ENCODE measurements at places on chromosomes 5 and 9.

- DNase-seq: no peak
These were observed 245.4 kb downstream of the PBX3 start for GRCh38 chr9:125992557-125992956.

GRCh38 chr9:2655411-2655901 is 33.9 kb downstream of the VLDLR start:
- no peak for DNase-seq

DNA sequence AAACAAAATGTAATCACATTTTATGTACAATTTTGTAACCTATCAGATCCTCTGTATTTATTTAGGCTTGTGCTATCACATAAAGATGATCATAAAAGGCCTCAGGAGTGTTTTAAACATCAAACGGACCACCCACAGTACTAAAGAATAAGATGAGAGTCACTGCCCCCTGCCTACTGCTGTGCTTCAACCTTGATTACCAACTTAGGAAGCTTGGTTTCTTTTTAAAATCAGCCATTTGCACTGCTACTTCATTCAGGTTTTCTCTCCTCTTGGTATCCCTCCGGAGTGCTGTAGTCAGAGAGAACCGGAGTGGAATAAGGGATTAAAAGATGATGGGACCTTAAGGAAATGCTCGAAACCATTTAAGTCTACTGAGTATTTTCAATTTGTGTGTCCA is 6.9 kb downstream of the C7 start:
- DNase-seq: no peak

DNA sequence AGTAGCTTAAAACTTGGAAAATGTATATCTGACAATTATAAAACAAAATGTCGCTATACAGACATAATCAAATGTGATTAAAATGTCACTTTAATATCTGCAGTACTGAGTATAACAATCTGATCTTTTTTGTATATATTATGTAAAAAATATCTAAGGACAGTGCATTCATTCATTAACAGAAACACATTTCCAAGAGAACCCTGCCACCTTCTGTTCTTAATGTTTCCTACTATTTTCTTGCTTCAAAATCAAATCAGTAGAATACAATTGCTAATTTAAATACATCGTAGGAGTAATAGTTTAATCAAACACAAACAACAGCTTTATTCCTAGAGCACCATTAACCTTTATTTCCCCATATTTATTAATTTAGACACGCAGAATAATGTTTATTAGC is 142.6 kb upstream of the ST8SIA4 start:
- no peak for DNase-seq

DNA sequence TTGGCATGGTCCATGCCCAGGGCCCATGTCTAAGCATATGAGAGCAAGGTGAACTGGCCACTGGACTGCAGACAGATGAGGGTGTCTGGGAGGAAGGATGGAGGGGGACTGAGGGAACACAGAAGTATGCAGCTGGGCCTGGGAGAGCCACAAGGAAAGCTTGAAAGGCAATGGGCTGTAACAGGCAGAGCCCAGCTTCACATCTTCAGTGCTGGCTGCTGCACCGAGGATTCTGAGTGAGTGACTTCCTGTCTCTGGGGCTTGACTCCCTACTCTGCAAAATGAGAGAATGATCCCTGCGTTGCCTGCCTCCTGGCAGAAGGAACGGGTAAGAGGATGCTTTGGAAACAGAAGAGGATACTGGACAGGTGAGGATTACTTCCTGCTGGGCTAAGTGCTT is 29.0 kb downstream of the COL15A1 start:
- DNase-seq: no peak

- no peak for DNase-seq
These were observed 202.9 kb downstream of the AOPEP start for GRCh38 chr9:94929369-94929756.

- DNase-seq: no peak
These were observed 597 bp upstream of the CENPH start for GRCh38 chr5:69188811-69189161.

DNA sequence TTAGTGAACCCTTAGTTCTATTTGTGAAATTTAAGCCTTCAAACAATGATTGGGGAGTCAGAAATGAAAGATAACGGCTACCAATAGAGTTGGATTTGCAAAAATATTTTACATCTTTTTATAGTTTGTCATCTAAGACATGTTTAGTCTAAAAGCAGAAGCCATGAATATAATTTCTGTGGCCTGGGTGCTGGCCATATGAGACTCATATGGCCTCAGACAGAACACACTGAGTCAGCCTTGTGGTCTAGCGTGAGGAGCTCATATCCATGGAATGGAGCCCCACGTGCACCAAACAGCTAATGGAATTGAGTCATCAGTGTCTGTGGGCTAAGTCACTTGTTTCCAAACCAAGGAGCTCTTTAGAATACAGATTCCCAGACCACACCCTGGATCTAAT is 240.7 kb upstream of the NREP start:
- DNase-seq: no peak

GRCh38 chr9:15294604-15295003 is 12.4 kb downstream of the TTC39B start:
- no peak for DNase-seq

GRCh38 chr9:130852801-130853200 is 17.7 kb downstream of the ABL1 start:
- no peak for DNase-seq

DNA sequence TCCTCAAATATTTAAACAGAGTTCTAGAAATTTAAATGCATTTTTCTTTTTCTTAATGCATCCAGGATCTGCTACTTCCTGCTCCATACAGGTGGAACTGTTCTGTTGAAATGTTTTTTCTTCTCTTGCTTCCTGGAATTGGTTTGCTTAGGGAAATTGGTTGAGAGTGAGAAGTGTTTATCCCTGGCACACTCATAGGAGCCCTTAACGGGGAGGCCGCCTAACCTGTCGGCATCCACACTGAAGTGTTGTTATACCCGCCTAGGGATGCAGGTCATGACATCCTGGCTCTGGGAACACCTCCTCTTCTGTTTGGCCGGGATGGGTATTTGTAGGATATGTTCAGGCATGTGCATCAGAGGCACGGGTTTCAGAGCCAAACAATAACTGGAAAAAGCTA is 239.7 kb downstream of the GADD45G start:
- no peak for DNase-seq

DNA sequence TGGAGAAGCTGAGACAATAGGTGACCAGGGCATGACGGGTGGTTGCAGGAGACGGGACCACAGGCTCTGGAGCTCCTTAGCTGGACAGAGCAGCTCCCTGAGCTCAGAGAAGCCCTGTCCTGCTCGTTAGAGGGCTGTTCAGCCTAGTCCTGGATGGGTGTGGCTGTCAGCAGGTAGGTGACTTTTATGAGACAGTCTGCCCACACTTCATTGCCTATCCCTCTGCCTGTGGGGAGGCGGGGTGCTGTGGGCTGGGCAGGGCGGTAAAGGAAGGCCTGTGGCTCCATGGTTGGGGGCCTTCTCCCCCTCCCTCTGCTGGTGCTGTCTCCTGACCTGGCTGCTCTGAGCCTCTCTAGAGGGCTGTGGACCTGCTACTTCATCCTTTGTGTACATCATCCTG is 134.6 kb downstream of the RXRA start:
- DNase-seq: no peak

DNA sequence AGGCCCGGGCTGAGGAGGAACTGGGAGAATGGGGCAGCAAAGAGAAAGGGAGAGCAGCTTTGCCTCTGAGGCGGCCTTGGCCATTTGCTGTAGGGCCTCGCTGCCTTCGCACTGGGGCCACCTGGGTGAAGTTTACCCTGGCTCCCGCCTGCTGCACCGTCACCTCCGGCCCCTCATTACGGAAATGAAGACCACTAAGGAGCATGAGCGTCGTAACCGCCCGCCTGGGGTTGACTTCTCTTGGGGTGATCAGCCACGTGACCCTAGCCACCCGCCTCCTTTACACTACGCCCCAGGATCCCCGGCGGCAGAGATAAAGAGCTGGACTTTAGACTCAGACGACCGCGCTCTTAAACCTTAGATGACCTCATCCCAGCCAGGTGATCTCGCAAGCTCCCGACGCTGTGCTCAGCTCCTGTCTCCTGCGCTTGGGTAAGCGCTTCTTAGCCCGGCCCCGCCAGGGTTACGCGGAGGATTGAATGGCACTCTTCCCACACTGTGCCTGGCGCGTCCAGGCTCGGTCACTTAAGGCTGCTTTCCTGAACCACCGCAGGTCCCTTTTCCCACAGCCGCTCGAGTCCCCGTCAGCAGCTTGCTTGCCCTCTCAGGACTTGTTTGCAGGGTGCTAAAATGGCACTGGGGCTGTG is 107.9 kb upstream of the LARP1 start:
- peak; percentile 11 for DNase-seq

DNA sequence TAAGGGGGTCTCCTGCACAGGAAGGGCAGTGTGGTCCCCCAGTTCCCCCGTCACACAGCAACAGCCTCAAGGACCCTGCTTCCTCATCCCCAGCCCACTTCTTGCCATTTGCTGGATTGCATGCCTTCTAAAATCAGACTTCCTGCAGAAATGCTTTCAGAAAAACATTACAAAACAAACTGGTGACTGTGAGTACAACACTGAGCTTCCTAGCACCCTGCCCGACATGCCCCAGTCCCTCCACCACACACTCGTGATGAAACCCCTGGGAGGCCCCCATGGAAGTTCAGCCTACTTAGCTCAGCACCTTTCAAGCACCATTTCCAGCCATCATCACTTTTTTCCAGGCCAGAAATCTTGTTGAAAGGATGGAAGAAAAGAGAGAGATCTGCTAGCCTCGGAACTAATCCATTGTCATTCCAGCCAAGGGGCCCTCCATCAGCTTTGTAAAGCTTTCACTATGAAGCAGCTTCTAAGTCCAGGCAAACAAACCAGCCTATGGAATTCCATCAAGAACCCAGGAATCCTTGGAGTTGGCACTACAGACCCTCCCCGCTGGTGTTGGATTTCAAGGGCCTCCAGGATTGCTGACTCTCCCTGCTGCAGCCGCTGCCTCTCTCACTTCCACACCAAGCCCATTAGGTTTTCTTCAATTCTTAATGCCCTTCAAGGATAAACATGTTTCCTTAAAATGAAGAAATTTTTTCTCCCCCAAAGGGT is 114.6 kb downstream of the C5orf15 start:
- no peak for DNase-seq

- no peak for DNase-seq
These were observed 525.6 kb downstream of the SPATA31D1 start for GRCh38 chr9:82513976-82514735.

- no peak for DNase-seq
These were observed 240.5 kb upstream of the CHD1 start for GRCh38 chr5:99169309-99169708.

- DNase-seq: no peak
These were observed 274.4 kb upstream of the CLINT1 start for GRCh38 chr5:158133369-158133768.

GRCh38 chr5:76954383-76954763 is 1.5 kb downstream of the CRHBP start:
- no peak for DNase-seq

DNA sequence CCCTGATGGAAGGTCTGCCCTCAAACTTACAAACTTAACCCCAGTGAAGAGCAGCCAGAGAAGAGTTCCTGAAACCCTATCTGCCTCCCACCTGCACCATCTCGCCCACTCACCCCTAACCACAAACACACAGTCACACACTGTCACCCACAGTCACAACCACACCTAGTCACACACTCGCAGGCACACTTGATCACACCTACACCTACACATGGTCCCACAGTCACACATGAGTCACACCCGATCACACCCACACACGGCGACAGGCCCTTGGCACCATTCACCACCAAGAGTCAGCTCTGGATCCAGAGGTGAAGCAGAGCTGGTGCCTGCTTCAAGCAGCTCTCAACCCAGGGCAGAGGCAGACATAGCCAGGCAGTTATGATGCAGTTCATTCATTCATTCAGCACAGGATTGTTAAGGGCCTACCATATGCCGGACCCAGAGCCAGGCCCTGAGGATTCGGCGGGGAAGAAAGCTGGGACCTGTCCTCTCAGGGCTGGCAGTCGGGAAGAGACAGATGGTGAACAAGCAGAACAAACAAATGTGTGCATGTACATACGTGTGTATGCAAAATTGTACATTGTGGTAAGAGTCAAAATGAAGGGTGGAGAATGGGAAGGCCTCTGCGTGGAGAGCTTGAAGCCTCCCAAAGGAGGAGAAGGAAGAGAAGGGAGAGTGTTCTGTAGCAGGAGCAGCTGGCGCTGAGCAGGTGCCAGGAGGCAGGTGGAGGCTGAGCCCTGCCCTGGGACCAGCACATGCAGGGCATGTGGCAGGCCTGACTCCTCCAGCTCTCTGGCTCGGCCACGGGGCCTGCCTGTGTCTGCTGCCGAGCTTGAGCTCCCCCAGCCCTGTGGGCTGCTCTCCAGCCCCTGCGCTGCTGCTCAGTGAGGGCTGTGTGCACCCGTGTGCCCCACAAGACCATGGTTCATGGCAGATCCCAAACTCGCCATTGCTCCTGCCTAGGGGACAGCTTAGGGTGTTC is 6.4 kb downstream of the TSPAN17 start:
- DNase-seq: no peak

- DNase-seq: no peak
These were observed 991.5 kb upstream of the TYRP1 start for GRCh38 chr9:11701706-11702105.

GRCh38 chr5:102901424-102902134 is 146.5 kb downstream of the PAM start:
- DNase-seq: no peak

DNA sequence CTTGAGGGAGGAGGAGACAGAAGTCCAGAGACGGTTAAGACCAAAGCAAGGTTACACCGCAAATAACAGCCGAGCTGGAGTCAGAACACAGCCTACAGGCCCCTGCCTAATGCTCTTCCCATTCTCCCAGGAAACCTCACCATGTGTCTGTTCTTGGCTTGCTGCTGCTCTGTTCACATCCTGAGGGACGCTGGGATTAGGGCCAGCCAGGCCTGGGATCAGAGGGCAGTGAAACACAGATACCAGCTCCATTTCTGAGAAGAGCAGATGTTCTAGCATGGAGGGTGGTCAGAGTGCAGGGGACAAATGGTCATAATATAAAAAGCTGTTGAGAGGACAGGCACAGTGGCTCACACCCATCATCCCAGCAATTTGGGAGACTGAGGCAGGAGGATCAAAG is 124.8 kb upstream of the LARP1 start:
- DNase-seq: no peak

DNA sequence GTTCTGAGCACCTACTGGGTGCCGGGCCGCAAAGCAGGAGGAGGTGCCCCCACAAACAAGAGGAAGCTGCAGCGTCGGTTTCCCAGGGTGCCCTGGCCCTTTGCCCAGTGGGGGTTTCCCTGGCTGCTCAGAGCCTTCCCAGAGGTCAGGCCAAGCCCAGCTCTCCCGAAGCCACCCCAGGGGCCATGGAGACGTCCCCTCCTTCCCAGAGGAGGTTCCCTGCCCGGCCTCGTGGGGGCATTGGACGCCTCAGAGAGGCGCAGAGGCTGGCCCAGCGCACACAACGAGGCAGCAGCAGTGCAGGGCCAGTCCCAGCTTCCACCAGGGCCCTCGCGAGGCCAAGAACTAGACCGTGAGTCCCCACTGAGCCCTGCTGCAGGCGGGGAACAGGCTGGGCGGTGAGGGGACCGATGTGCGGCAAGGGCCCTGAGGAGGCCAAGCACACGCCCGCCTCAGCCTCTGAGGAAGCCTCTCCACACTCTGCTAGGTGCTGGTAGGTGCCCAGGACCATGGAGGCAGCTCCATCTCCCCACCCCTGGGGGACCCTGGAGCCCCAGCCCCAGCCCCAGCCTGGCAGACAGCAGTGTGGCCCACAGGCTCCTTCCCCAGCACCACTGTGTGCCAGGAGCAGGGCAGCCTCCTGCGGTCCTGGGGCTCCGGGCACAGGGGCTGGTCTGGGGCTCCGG is 7.0 kb downstream of the DIPK1B start:
- no peak for DNase-seq
